ENCODE measurements at places on chromosomes 6 and 20.

- DNase-seq: no peak
Observed at GRCh38 chr6:114514170-114514569, 171.3 kb upstream of the HS3ST5 start.

DNA sequence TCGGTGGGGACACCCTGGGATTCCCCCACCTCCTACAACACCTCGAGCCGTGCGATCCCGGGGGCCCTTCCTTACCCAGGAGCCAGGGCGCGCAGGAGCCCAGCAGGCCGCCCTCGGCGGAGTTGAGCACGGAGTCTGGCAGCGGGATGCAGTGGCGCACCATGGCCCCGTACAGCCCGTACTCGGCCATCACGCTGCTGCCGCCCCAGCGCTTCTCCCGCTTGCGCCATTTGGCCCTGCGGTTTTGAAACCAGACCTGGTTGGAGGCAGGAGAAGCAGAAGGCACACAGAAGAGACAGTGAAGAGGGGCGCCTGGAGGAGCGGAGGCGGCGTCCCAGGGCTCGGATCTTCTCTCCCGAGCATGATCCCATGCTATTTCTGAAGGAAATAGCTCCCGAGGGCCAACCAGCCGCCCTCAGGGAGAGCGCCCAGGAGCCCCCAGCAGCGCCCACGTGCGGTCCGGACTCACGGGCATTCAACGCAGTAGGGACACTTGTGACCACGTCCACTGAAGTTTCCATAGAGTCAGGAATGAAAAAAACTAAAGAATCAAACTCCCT is 4.3 kb downstream of the VSX1 start:
- peak; percentile 86 for DNase-seq

- no peak for DNase-seq
Observed at GRCh38 chr20:53434662-53435061, 159.0 kb downstream of the ZNF217 start.

GRCh38 chr6:28413681-28414080 is 14.1 kb upstream of the ZSCAN12 start:
- no peak for DNase-seq

DNA sequence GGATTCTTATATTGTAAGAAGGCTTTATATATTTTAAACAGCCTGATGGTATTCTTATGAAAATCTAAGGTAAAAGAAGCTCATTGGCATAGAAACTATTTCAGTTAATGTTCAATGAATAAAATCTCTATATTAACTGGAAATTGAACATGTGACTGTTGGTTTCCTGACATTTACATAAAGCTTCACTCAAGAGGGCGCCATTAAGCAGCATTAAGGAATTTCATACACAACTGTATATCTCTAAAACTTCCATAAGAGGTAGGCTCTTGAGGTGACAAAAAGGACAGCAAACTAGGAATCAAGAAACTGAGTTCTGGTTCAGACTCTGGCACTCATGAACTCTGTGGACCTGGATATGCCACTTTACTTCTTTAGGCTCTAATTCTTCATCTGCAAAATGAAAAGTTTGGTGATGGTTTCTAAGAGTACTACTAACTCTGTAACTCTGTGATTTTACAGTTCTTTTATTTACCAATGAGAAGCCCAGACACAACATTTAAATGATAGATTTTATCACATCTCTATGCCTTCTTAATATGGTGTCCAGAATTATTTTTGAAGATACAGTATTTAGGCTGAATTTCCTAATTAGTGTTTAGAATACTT is 147.5 kb downstream of the FLRT3 start:
- DNase-seq: no peak

- no peak for DNase-seq
Observed at GRCh38 chr6:50717734-50718457, 4.6 kb downstream of the TFAP2D start.

Data from HL-60 (cell line).